ENCODE measurements at places on chromosomes 7 and 10.
A peak's percentile ranks its signal among the peaks of the same experiment; 100 is the strongest.

DNA sequence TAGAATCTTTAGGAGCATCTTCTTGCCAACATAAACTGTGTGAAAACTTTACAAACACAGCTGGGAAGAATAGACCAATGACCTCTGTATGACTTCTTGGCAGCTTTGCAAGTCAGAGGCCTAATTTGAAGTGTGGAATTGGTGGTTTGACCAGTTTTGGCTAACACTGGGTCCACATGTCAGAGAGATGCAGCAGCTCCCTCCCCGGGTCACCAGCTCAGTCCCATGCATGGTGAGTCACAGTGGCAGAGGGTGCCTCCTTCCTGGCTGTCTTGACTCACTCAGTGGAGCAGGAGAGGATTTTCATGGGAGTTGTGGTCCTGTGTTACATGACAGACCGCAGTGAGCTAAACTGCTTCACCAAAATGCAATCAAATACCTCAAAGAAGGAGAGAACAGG, 8.2 kb upstream of the STARD3NL start:
- DNase-seq = peak; percentile 76

- DNase-seq = no peak
Measured at GRCh38 chr10:60082744-60083344, 176.5 kb upstream of the CCDC6 start.

DNA sequence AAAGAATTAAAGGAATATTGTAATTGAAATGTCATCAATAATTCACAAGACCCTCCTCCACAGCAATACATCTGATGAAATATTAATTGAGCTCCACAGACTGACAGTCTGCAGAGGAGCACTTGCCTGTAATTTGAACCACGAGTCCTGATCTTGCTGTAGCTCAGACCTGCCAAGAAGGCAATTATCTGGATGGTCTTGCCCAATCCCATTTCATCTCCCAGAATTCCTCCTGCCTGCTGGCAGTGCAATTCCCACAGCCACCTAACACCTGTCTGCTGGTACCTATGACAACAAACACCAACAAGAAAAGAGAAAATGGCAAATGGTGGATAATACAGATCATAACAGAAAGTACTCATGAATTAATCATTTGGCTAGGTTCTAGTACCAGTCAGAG, 38.5 kb downstream of the ERCC6 start:
- no peak for DNase-seq

- DNase-seq = no peak
Measured at GRCh38 chr10:44974082-44974627, 4.5 kb downstream of the DEPP1 start.

GRCh38 chr7:158094046-158094445, 493.6 kb downstream of the PTPRN2 start:
- DNase-seq = no peak

- peak; percentile 84 for DNase-seq
Measured at GRCh38 chr10:60816628-60817397, 38.5 kb downstream of the CDK1 start.

DNA sequence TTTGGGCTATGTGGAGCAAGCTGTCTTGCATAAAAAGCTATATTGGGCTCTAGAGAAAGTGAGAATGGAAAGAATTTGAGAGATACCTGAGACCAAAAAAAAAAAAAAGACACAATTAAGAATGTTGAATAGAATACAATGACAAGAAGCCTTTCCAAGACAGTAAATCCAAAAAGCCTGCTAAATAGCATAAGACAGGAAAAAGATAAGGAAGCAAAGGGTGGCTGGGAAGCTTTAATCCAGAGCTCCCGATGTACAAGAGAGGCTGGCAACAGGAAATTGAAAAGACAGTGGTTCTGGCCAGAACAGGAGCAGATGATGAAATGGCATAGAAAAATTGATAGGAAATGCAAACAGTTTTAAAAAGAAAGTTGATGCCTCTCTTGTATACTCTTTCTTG, 174.9 kb downstream of the CACNA2D1 start:
- no peak for DNase-seq

DNA sequence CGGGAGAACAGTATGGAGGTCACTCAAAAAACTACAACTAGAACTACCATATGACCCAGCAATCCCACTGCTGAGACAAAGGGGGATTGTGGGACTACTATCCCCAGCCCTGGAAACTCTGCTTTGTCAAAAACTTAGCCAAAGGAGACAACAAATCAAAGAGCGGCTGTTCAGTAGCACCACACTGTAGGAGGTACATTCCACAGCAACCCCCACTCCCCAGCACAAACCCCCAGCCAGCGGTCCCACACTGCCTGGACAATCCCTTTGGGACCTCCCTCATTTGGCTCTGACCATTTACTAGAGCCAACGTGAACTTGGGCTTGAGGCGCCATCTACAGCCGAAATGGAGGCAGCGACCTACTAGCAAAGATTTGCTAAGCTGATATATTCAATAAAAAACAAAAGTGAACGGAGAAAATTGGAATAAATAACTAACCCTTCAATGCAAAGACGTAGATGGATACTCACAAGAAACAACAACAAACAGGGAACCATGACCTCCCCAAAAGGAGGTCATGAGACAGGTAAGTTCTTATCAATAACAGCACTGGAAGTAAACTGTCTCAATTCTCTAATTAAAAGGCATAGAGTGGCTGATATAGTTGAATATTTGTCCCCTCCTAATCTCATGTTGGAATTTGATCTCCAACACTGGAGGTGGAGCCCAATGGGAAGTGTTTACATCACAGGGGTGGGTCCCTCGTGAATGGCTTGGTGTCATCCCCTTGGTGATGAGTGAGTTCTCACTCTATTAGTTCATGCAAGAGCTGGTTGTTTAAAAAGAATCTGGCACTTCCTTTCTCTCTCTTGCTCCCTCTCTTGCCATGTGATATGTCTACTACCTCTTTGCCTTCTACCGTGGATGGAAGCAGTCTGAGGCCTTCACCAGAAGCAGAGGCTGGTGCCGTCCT, 119.0 kb upstream of the KCNMA1 start:
- DNase-seq = peak; percentile 14

- DNase-seq = no peak
Measured at GRCh38 chr10:112827951-112828350, 122.1 kb upstream of the TCF7L2 start.

DNA sequence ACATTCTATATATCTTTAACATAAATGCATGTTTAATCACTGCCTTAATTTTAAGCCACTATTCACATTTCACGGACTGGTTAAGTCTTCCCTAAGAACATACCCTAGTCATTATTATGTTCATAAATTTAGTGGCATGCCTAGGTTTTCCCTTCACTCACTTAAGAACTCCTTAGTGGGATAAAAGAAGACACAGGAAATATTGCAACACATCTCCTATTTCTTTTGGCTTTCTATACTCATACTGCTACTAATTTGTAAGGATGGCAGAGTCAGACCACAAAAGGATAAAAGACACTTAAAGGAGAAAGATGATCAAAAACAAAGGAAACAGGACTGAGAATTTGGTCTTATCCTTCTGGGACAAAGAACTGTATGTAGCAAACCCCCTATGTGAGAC, 951.4 kb downstream of the SORCS3 start:
- DNase-seq = no peak

- no peak for DNase-seq
Measured at GRCh38 chr7:111096997-111097396, 6.1 kb downstream of the LRRN3 start.

DNA sequence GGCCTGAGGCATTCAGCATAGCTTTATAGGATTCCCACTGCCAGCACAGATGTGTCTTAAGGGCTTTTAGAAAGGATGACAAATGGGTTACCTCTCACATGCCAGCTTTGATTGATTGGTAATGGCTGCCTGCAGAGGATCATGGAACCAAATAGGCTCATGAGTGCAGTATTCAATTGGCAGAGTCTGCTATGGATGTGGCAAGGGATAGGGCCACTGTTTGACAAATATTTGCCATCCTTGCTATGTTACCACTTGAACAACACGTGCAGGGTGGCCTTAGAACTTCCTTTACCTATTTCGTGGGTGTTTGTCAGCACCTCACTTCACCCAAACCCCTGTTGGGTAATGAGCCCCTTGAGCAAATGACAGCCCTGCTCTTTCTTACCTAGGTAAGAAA, 139.2 kb downstream of the C10orf105 start:
- DNase-seq = no peak

GRCh38 chr10:1400101-1401070, 336.9 kb downstream of the ADARB2 start:
- no peak for DNase-seq

GRCh38 chr7:158997471-158997870, 141.1 kb downstream of the DYNC2I1 start:
- no peak for DNase-seq

- no peak for DNase-seq
Measured at GRCh38 chr10:76572021-76572420, 1065.6 kb downstream of the KCNMA1 start.

- no peak for DNase-seq
Measured at GRCh38 chr7:20831451-20831850, 44.8 kb upstream of the SP8 start.

DNA sequence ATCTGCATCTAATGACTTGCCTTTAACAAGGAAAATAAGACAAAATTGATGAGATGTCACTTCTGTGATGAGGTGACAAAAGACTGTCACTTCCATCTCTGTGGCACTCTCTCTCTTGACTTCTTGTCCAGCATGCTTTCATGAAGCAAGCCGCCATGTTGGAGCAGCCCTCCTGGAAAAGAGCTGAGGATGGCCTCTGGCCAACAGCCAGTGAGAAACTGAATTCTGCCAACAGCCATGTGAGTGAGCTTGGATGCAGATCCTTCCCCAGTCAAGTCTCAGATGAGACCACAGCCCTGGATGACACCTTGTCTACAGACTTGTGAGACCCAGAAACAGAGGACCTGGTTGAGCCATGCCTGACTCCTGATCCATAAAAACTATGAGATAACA, 412.6 kb upstream of the SHH start:
- DNase-seq = no peak

DNA sequence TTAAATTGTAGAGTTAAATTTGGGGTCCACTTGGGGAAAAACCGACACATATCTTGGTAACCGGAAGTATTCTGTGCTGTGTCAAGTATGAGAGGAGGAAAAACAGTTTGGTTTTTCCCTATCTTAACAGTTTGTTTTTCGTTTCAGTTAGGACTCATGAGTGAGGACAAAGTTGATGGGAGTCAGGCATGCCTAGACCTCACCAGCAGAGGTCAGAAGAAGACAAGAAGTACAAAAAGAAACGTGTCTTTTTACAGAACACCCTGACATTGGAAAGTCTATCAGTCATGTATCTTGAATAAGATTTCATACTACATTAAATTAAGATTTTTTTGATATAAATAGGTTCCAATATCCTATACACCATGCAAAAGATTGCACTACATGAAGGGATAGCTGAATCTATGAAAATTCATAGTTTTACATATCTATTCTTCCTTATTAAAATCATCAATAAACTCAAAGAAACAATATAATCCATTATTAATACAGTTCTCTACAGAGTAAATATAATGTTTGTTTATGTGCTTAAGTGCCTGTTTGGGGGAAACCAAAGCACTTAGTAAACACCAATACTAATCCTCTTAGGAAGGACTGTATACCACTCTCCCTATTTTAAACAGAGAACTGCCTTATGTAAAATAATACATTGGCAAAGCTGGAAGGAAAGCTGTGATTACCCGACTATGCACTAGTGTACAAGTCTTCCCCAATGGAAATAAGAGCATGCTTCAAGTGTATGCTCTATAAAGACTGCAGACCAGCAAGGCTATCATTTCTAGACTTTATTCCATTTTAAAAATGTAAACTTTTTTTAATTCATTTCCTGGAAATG, 95.6 kb downstream of the USP6NL start:
- DNase-seq = no peak

DNA sequence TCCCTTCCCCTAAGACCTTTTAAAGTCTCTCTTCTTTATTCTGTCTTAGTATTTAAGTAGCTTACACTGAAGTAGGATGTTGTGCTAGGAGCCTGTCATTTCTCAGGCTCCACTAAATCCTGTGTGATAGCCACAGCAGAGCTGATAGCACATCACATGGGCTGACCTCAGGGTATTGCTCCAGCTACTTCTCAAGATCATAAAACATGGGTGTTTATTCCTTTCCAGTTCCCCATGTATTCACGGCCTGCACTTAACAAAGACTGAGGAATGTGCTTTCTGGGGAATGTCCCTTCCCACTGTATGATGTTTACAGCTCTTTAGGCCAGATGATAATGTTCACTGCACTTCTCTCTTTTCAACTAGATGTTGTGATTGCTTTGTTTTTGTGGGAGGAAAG, 1086.8 kb downstream of the KCNMA1 start:
- peak; percentile 38 for DNase-seq

GRCh38 chr10:76211691-76212090, 780.3 kb downstream of the LRMDA start:
- no peak for DNase-seq

DNA sequence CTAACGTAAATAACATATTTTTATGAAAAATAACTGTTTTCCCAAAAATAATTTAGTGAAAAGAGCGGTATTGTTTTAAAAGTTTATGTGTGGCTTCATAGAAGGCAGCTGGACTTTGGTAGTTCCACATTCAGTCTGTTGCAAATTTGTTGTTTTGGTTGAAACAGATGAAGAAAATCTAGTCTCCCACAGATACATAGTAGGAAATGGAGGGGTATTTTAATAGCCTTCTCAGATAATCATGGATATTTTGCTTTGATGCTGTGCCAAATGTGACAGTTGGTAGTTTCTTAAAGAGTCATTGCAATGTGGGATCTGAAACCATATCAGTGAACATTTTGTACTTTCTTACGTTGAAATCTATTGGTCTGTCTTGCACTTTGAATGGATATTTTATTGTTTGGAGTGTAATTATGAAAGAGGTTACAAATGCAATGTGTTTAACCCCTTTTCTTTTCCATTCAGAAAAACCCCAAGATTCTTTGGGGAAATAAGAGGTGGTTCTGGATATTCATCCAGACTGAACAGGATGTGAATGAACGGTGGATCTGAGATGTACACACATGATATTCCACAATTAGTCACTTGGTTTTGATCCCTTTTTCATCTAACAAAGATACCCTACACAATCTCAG, 10.4 kb downstream of the ZNF365 start:
- DNase-seq = no peak

- DNase-seq = no peak
Measured at GRCh38 chr10:95056744-95057363, 12.4 kb downstream of the CYP2C8 start.

DNA sequence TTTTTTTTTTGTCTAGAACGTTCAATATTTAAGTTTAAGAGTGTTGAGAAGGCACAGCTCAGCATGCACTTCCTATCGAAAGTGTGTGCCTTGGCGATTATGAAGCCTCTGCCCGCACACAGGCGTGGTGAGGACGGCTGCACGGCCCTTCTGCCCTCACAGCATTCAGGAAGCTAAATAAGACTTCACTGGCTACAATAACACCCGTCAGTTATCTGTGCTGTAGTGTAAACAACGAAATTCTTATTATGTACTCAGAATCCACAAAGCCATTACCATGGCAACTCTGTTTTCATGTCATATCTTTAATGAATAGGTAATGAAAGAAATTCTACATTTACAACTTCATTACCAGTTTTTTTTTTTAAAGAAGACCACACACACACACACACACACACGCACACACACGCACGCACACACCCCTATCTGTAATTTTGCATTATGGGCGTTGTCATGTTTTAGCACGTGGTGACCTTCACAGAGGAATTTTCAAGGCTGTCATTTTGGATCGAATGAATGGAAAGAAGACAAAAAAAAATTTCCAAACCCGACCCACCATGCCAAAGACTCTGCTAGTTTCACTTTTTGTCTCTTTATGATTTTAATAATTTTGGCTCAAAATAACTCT, 254.8 kb upstream of the CTBP2 start:
- no peak for DNase-seq
